Common myeloid progenitor, CD34-positive (primary cell): ENCODE measurements at places on chromosomes 5 and 9.

GRCh38 chr9:137030538-137031527 lies 1.1 kb downstream of the FUT7 start:
- DNase-seq, result peak; percentile 89

GRCh38 chr9:75685062-75685461 lies 205.4 kb upstream of the PCSK5 start:
- no peak for DNase-seq

DNA sequence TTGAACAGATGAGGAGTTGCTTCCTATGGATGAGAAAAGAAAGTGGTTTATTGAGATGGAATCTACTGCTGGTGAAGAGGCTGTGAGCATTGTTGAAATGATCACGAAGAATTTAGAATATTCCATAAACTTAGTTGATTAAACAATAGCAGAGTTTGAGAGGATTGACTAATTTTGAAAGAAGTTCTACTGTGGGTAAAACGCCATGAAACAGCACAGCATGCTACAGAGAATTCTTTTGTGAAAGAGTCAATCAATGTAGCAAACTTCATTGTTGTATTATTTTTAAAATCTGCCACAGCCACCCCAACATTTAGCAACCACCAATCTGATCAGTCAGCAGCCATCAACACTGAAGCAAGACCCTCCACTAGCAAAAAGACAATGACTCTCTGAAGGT lies 309.1 kb downstream of the SPOCK1 start:
- no peak for DNase-seq

DNA sequence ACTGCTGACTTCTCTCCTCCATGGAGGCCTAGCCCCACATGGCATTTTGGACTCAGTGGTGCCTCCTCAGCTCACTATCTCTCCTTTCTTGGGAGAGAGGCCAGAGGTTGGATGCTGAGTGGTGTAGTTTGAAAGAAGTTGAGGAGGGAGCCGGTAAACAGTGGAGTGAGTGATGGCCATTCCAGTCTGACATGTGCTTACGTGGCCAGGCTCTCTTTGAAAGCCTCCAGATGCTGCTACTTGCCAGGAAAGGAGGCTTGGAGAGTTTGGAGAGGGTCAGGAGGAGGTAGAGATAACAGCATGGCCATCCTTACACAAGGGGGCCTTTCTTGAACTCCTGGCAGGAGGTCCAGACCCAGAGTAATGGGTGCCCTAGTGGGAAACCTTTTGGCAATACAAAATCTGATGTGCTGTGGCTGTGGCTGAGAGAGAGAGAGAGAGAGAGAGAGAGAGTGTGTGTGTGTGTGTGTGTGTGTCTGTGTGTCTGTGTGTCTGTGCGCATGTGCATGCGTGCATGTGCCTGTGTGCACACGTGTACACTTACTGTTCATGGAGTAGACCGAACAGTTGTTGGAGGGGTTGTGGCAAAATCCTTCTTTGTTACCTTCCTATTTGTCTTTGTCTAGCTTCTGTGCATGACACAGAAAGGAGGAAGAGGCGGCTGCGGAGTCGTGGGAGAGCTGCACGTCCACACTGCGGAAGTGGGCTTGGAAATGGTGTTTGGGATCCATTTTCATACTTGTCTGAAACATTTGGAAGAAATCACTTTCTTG lies 37.8 kb downstream of the RALGPS1 start:
- DNase-seq, result no peak

DNA sequence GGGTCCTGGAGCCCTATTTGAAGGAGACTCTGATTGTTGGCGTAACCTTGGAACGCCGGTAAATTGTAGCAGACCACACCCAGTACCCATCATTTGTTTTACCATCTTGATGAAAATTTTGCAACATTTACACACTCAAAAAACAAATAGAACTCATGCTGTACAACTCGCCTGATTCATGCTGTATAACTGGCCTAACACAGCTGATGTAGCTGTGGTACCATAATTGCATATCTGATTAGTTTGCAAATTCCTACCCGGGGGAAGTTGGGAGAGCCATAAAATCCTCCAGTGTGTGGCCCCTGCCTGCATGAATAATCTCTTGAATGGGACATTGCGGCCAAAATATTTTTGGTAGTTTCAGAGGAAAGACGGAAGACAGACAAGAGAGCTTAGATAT lies 9.7 kb downstream of the NIPAL4 start:
- no peak for DNase-seq
